ENCODE measurements at places on chromosomes 6 and 20.

DNA sequence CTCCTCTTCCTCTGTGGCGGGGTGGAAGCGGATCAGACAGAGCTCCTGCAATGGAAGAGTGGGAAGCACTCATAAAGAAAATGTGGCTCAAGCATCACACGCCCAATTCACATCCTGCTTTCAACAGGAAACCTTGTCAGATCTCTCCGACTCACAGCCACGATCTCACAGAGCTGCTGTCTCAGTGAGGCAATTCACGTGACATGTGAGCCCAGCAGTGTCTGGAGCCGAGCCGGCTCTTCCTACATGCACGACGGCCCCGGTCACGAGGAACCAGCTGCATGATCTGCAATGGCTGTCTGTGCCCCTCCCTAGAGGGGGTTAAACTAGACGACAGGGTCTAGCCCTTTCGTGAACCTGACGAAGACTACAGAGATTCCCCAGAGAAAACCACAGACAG lies 29.5 kb upstream of the TCFL5 start:
- no peak for DNase-seq
- peaks cover 2% of the 10 kb centered on the region for H3K4me1 ChIP-seq
- H3K27ac ChIP-seq, result no peak overlapping the region
- H3K36me3 ChIP-seq, result peaks cover 92% of the 10 kb centered on the region
- no peak overlapping the region for H3K4me3 ChIP-seq
- H3K27me3 ChIP-seq, result no peaks in the 10 kb centered on the region

GRCh38 chr6:7201732-7202541 lies 94.2 kb downstream of the RREB1 start:
- no peaks in the 10 kb centered on the region for H3K27me3 ChIP-seq
- H3K4me3 ChIP-seq, result no peak overlapping the region
- H3K4me1 ChIP-seq, result peaks cover 15% of the 10 kb centered on the region
- peak; percentile 80 for DNase-seq

DNA sequence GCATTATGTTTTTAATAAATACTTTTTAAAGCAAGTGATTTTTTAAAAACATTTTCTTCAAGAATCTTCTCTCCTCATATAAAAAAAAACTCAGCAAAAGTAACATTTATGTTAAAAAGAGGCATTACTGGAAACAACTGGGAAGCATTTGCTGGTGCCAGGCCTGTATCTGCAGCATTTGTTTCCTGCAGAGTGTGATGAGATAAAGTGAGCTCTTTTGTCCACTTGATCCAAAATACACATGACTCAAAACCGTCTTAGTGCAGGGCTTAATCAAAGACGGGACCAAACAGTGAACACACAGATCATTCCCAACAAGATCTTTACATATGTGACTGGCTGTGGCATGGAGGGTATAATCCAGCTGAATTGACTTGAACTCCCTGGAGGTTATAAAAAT lies 28.3 kb upstream of the RIPPLY2 start:
- no peak for DNase-seq
- H3K27ac ChIP-seq, result no peak overlapping the region
- no peaks in the 10 kb centered on the region for H3K36me3 ChIP-seq

DNA sequence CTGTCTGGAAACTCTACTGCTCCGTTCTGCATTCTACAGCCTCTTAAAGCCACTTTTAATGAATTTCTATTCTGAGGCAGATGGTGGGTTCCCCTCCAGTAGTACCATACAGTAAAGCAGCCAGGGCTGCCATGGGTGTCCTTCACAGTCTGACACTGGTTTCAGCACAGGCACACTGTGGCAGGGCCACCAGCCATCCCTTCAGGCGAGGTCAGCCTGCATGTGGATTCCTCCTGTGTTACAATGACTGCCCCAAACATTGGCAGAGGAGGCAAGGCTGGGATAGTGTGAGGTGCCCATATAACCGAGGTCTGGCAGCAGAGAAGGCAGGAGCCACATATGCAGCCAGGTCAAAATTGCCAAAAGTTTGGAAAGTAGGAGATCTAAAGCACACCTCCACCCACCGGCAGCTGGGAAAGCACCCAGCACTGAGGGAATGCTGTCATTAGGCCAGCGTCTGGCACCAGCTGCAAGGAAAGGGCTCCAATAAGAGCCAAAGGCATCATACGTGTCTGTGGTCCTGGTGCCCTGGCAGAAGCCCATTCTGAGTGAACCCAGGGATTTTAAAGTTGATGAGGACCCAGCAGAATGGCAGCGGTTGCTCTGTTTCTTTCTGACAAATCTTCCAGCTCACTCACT lies 24.0 kb downstream of the STK35 start:
- H3K4me3 ChIP-seq, result no peak overlapping the region
- H3K27ac ChIP-seq, result no peak overlapping the region

GRCh38 chr6:139539852-139540251 lies 165.4 kb upstream of the CITED2 start:
- no peak overlapping the region for H3K4me3 ChIP-seq
- H3K36me3 ChIP-seq, result no peaks in the 10 kb centered on the region
- no peaks in the 10 kb centered on the region for H3K27me3 ChIP-seq
- H3K27ac ChIP-seq, result peak overlapping the region; percentile 13
- peak; percentile 77 for DNase-seq
- H3K4me1 ChIP-seq, result peaks cover 4% of the 10 kb centered on the region

DNA sequence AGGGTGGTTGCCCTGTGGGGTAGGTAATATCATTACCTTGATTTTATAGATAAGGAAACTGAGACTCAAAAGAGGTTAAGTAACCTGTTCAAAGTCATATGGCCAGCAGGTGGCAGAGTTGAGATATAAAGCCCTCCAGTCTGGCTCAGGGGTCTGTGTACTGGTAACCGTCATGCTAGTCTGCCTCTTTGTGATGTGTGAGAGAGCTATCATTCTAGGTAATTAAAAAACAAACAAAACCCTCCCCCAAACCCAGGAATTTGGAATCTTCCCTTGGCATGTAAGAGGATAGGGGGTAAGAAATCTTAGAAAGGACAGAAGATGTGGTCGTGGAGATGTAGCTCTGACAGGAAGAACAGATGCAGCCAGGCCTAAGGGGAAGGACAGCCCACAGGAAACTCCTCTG lies 206.0 kb downstream of the CDC5L start:
- H3K27me3 ChIP-seq, result no peaks in the 10 kb centered on the region
- no peaks in the 10 kb centered on the region for H3K36me3 ChIP-seq
- peaks cover 12% of the 10 kb centered on the region for H3K4me1 ChIP-seq
- H3K27ac ChIP-seq, result no peak overlapping the region

Measured in muscle of leg (tissue), 16 donors.